ENCODE measurements at places on chromosomes 11 and 22.
A peak's percentile ranks its signal among the peaks of the same experiment; 100 is the strongest.

DNA sequence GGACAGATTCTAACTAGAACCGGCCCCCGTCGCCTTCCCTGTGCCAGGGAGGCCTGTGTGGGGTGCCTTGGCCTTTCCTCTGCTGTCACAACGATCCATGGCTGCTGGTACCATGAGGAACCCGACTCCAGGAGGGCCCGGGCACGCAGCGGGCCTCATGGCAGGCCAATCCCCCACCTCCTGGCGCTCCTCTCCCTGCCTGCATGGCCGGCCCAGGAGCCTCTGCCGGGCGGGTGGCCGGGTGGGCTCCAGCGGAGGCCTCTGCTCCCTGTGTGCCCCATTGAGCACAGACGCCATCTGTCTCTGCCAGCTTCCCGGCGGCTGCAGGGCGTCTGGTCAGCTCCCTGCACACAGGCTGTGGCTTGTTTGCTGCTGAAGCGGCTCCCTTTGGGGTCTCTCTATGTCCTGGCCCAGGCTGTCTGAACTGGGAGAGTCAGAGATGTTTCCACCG lies 86.5 kb downstream of the MYEOV start:
- DNase-seq = no peak

GRCh38 chr11:35855671-35856070 lies 88.2 kb upstream of the LDLRAD3 start:
- no peak for DNase-seq

- DNase-seq = no peak
Measured at GRCh38 chr11:8086571-8086970, 5.6 kb downstream of the TUB start.

- DNase-seq = no peak
Measured at GRCh38 chr22:26321469-26321913, 107.6 kb upstream of the ASPHD2 start.

GRCh38 chr11:77191823-77192495 lies 63.9 kb downstream of the MYO7A start:
- peak; percentile 35 for DNase-seq

Data from stimulated activated CD4-positive, alpha-beta T cell treated with anti-CD3 and anti-CD28 coated beads, TNF-alpha, amount 100 ng/mL, for 1 hour (primary cell).